ENCODE measurements at places on chromosomes 1 and 21.
A peak's percentile ranks its signal among the peaks of the same experiment; 100 is the strongest.

DNA sequence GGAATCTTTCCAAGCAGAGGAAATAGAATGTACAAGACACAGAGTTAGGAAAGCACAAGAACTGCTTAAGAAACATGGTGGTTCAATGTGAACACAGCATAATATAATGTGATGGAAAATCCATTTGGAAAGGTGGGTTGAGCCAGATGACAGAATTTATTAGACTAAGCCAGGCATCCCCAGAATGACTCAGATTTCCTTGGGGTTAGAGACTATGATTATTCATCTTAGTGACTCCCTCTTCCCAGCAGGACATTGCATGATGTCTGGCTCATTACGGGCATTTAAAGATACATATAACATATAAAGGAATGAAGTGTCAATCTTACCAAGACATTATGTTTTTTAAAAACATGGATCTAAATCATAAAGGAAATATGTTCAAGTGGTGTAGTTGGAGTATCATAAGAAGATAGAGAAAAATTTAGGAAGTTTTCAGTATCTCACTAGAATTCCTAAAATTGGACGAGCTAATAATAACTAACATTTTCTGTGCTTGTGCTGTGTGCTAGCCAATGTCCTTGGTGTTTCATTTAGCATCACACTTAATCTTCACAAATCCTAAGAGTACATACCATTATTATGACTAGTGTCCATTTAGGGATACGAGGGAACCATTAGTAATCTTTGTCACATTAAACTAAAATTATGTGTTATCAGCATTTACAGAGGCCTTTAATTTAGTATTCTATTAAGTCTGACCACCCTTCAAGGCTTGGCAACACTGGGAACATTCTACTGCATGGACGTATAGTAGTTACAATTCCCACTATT is 41.0 kb upstream of the ST6GALNAC5 start:
- DNase-seq = no peak

DNA sequence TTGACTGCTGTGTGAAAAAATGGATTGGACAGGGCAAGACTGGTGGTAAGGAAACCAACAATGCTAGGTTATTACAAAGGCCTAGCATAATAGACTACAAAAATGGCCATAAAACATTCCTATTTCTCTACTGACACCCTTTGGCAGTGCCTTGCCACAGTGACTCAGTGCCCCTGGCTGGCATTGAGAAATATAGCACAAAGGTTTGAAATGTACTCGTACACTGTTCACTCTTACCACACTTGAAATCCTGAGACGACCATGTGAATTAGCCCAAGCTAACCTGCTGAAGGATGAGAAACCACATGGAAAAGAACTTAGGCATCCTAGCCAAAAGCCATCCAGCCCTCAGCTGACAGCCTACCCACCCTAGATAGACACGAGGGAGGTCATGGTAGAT is 149.8 kb upstream of the PALMD start:
- DNase-seq = no peak

DNA sequence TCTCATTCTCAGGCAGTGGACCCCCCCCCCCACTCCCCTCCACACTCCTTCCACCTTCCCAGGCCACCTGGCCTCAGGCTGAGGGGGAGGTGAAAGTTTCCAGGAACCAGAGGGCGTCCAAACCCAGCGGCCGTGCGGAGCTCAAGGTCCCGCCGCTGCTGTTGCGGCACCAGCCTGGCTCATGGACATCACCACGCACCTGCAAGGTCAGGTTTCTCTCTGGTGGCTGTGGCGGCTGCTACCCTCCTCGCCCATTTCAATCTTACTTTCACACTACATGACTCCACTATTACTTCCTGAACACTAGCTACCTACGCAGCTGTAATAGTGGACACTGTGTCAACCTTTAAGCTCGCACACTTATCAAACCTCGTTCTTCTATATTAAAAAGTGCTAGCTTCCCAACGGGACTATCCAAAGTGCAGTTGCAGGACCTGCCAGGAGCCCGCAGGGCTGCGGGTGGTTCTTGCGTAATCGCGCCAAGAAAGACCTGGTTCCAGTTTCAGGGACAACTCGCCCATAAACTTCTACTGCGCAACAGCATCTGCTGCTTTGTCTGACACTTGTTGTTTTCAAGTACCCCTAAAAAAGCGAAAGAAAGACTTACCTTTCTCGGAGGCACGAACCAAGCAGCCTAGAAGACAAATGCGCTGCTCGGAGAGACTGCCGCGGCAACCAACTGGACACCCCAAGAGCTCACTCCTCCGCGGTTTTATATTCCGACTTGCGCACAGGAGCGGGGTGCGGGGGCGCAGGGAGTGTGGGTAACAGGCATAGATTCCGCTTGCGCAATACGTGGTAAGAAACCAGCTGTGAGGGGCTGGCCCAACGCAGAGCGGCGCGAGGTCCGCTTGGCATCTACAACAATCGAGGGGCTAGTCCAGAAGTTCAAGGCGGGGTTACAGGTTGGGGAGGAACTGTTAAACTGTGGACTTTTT is at the start of gene DIRAS3:
DIRAS3 (minus strand) TSS at position 687 of the 938 bp plus-strand sequence. CDS start 3,330 bp downstream, outside the sequence.
- DNase-seq = no peak

- peak; percentile 60 for DNase-seq
These were observed 87.9 kb downstream of the CDC14A start for GRCh38 chr1:100440075-100440809.

Measured in activated T-helper 1 cell treated with anti-CD3 and anti-CD28 coated beads, Interleukin-2, amount 50 U/mL, for 16 hours (primary cell).